Left renal cortex interstitium (tissue), 4 donors: ENCODE measurements at places on chromosomes 7 and 10. TPM values are rescaled to one million over a fixed set of nuclear protein-coding genes. Genes with fewer than 3 reads are reported as not detected.

- no peak for DNase-seq
These were observed 319.1 kb upstream of the NFE2L3 start for GRCh38 chr7:25832929-25833328.

GRCh38 chr7:159023206-159023605 is 121.5 kb downstream of the VIPR2 start:
- no peak for DNase-seq

- no peak for DNase-seq
These were observed 558.2 kb upstream of the PFKP start for GRCh38 chr10:2509081-2509531.

DNA sequence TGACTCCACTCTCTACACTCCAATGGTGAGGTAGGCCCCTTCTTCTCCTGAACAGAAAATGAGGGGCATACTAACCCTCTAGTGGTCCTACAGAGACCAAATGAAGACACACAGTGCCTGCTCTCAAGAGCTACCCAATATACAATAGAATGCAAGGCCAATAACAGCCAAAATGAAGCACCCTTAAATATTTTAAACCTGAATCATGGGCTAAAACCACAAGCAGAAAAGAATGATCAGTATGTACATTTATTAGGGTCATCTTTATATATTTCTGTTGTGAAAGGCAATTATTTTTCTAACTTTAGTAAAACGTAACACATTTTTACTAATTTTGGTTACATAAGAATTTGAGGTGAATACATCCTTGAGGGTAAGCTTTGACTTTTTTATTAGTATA is 49.9 kb upstream of the COL1A2 start:
- no peak for DNase-seq

- DNase-seq: no peak
These were observed 180.8 kb downstream of the USP6NL start for GRCh38 chr10:11430421-11431215.

- DNase-seq: no peak
These were observed 1.6 kb downstream of the SPOCK2 start for GRCh38 chr10:72086466-72087391.

DNA sequence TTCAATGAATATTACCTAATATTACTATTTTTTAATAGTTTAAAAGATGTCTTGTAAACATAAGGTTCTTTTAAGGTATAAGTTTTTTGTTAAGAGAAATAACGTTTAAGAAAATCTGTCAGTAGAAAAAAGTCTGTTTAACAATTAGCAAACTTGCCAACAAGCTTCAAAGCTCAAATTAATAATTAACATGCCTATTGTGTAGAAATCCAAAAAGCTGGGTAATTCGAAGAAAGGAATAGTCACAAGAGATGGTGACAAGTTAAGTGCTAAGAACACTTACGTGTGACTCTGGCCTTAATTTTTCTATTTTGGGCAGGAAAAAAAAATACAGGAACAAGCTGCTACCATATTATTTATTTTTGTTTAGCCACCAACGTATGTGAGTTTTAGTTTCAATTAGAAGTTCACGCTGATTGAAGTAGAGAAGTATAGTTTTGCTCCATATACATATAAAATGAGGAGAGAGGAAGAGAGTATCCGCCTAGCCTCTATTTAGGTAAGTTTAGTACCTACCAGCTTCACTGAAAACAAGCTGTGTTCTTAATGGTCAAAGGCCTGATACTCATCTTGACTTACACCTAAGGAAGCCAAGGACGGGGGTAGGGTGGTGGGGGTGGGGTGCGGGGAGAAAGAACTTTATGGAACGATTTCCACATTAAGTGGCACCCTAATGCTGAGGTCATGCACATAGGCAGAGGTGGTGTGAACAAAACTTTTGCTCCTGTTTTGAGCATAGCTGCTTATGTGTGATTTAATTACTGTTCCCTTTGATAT is 43.4 kb upstream of the AGBL3 start:
- no peak for DNase-seq

DNA sequence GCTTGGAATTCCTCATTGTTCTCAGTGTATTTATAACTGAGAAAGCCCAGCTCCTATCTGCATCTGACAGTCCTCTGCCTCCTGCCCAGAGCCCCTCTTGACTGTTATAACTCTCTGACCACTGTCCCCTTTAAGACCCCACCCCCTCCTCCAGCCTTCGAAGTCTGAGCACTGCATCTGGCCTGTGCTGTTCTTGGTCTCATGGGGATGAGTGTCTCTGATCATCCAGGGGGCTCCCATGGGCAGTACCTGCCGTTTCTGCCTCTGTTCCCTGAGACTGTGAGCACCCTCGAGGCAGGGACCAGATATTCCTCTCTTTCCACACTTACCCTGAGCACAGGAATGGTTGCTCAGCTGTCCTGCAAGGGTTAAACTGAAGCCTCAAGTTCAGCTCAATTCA is 7.7 kb downstream of the GHRHR start:
- DNase-seq: no peak

DNA sequence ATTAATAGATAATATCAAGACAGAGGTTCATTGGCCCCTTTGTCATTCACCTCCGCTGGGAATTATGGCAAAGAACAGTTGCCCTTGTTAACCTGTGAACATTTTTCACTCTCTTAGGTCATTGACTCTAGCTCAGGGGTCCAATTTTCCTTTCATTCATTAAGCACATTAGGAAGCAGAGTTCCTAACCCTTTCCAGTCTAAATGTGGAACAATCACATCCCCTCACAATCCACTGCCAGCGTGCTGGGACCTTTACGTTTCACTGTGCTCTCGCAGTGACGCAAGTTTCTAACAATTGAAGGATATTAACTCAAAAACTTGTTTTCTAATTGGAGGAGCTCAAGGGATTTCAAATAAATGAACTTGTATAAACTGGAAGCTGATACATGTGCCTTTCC is 79.3 kb upstream of the MEOX2 start:
- no peak for DNase-seq

GRCh38 chr7:137670222-137671064 is 176.3 kb downstream of the DGKI start:
- no peak for DNase-seq

MMP21 gene
- polyA plus RNA-seq: 0.39 TPM

PTTG1IP2 gene
- not detected for polyA plus RNA-seq

COBL gene
- polyA plus RNA-seq: 16.1 TPM

NOM1 gene
- 14.8 TPM for polyA plus RNA-seq

MSS51 gene
- 1.8 TPM for polyA plus RNA-seq

NRCAM gene
- 15.5 TPM for polyA plus RNA-seq
